NCI-H1694 (cell line): ENCODE measurements at places on chromosomes 2 and 18.

DNA sequence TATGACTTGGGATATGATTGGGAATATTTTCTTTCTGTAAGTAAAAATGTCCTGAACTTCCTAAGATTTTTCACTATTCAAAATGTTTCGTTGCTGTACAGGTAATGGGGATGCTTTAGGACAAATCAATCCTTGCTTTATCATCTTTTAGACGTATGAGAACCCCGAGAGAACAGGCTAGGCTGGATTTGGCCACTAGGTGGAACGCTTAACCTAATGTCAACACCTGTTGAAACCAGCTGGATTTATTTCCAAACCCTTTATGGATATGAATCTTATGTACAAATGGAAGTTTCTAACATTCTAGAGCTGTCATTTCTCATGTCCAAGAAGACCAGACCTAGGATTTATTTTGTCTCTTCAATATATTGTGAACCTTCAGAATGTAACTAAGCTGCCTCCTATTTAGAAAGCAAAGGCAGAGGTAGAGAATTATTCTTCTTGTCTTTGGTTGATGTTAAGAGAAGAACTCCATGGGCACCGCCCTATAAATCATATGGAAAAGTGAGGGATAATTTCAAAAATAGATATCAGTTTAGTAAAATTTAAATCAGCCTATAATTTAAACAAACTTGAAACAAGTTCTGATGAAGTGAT lies 96.7 kb downstream of the PMAIP1 start:
- DNase-seq, result peak; percentile 50

DNA sequence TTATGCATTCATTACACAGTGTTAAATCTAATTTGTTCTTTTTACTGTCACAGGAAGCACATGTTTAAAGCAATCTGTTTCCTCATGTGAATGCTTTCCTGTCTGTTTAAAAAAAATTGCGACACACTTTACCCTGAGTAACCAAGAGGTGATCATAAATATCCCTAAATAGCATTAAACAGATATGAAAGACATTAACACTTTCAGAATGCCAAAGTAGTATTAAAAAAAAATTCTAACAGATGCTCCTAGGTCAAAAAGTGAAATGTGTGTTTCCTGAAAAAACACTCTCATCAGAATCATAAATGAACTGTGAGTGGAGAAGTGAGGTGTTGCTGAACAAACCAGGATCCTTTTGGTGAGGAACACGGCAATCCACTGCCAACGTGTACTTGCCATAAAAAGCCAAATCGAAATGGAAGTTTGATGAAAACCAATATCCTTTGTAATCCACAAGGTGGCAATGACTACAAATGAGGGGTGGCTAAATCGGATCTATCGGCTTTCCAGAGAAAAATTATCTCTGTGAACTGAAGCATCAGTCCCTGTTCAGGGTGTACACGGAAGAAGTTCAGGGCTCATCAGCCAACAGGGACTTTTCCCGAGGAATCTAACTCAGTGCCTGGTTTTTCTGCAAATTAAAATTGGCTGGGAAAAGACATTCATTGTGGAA lies 248.9 kb downstream of the TCF4 start:
- DNase-seq, result peak; percentile 35

DNA sequence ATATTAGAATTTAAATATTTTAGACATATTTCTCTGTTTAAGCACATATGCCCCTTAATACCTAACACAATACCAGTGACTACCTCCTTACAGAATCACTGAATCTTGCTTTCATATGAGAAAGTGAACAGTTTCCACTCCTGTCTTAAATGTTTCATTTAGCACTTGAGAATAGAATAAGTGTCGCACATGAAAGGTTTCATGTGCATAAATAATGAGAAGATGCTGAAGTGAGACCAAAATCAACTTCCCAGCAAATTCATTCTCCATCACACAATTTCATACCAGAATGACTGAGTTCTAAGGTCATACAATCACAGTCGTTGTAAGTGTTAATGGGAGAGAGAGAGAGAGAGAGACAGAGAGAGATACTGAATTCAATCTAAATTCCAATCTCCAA lies 51.2 kb downstream of the ATIC start:
- no peak for DNase-seq

- no peak for DNase-seq
Observed at GRCh38 chr2:186558512-186559276, 31.2 kb upstream of the ITGAV start.

- DNase-seq, result no peak
Observed at GRCh38 chr2:65834062-65834461, 401.7 kb upstream of the SPRED2 start.

- no peak for DNase-seq
Observed at GRCh38 chr2:42587526-42588117, 19.2 kb downstream of the MTA3 start.

- DNase-seq, result no peak
Observed at GRCh38 chr2:241208058-241208457, 19.6 kb downstream of the ANO7 start.

- no peak for DNase-seq
Observed at GRCh38 chr2:170140561-170140960, 37.4 kb upstream of the MYO3B start.

DNA sequence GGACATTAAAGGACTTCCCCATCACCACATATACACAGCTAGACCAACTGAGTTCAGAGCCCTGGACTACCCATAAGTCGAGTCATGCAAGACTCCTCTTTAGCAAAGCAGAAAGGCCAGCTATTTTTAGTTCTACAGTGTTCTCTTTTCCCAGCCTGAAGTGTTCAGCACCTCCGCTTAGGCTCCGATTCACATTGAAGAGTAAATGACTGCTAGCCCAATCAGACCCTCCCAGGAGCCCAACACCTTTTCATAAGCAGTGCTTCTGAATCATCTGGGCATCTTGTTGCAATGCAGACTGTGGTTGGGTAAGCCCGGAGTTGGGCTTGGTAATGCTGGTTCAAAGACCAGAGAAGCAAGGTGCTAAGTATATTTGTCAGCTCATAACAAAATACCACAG lies 138.6 kb upstream of the MSH6 start:
- DNase-seq, result no peak

DNA sequence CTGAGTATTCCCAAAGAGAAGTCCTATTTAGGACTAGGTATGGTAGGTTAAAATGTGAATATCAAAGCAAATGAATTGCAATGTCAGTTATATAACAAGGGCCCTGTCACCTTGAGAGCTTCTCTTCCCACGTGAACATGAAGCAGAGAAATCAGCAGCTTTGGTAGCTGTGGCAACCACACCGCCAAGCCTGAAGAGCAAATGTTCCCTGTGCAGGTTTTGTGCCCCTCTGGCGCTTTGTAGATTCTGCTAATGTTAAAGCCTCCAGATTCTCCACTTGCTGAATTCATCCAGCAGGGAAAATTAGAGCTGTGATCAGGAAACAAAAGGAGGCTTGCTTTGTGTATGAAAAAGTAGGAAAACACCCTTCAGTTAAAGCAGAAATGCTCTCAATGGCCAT lies 322.6 kb downstream of the RBM43 start:
- no peak for DNase-seq

GRCh38 chr2:174951745-174952144 lies 53.4 kb downstream of the CHN1 start:
- no peak for DNase-seq

DNA sequence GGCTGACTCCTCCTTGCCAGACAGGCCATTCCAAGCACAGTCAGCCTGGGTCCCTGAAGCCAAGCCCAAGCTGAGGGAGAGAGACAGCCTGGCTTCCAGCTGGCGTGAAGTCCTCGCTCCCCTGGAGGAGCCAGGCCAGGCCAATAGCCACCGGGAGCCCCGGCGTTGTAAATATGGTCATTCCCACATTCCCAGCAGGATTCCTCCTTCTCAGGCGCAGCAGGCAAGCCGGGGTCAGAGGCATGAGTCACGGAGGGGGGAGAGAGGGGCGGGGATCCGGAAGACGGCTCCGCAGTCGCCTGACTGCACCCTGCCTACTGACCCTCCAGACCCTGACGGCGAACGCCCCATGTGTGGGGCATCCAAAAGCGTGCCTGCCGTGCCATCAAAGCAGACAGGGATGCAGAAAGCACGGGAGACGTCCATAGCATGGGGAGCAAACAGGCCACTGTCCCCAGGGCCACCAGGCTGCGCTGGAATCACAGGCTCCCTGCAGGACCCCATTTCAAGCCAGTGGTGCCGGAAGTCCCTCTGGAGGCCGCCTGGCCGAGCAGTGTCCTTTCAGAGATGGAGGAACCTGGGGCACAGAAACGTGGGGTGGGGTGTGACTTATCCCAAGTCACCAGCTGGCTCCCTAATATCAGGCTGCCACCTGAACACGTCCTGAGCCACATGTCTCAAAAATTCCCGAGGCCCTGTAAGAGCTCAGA lies 48.2 kb downstream of the TWIST2 start:
- DNase-seq, result no peak

DNA sequence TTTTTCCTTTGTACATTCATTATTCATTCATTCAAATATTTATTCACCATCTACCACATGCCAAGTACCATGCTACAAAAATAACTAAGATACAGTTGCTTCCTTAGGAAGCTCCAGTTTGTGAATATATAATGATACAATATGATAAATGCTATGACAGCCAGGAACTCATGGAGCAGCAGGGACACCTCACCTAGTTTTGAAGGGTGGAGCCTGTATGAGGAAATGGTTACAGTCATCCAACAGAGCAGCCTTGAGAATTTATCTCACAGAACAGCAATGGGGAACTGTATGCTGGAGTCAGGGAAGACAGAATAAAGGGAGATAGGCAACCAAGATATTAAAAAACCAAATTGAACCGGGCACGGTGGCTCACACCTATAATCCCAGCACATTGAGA lies 124.0 kb downstream of the OSBPL1A start:
- DNase-seq, result no peak

DNA sequence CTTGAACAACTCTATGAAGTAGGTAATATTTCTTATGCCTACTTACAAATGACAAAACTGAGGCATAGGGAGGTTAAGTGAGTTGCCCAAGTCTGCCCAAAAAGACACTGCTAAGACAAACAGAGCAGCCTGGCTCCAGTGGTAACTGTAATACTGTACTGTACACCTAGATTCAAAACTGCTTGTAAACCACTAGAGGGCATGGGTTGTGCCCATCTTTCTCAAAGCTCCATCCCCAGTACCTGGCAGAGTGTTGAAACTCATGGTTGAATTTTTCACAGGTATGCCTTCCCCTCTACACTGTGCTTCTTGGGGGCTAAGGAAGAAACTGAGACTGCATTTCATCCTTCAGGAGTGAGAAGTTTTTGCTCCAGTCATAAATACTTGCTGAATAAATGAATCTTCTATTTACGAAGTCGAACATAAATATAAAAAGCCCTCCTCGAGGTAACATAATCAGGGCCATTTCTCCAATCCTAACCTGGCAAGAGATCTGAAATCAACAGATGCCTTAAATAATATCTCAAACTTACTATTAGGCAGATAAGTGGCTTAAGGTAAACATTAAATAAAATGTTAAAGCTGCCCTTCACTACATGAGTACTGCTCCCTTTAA lies 2.0 kb downstream of the PPP4R1 start:
- peak; percentile 25 for DNase-seq
